ENCODE measurements at places on chromosomes 1 and 21. TPM values are rescaled to one million over a fixed set of nuclear protein-coding genes. Genes with fewer than 3 reads are reported as not detected.
A peak's percentile ranks its signal among the peaks of the same experiment; 100 is the strongest.

SLC9C2 gene
- not detected for polyA plus RNA-seq

CDKN2C gene
- 12.5 TPM for polyA plus RNA-seq

BGLAP gene
- polyA plus RNA-seq: 0.12 TPM

EFNA1 gene
- 1.1 TPM for polyA plus RNA-seq

CLCN6 gene
- 9.0 TPM for polyA plus RNA-seq

HAO2 gene
- not detected for polyA plus RNA-seq

TAL1 gene
- polyA plus RNA-seq: not detected

C8A gene
- not detected for polyA plus RNA-seq

- DNase-seq: no peak
Observed at GRCh38 chr1:180572760-180573159, 14.0 kb downstream of the OVAAL start.

DNA sequence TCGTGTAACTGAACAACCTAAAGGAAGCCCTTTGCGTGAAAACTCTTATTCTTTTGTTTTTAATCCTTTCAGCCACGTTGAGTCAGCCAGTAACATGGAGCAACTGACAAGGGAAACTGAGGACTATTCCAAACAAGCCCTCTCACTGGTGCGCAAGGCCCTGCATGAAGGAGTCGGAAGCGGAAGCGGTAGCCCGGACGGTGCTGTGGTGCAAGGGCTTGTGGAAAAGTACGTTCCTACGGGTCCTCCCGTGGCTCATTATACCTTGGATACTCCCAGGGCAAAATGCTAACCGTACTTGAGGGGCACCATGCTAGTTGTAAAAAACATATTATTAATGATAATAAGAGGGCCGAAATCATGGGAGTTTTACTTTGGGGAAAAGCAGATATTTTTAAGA is 49.4 kb downstream of the LAMC2 start:
- DNase-seq: no peak

DNA sequence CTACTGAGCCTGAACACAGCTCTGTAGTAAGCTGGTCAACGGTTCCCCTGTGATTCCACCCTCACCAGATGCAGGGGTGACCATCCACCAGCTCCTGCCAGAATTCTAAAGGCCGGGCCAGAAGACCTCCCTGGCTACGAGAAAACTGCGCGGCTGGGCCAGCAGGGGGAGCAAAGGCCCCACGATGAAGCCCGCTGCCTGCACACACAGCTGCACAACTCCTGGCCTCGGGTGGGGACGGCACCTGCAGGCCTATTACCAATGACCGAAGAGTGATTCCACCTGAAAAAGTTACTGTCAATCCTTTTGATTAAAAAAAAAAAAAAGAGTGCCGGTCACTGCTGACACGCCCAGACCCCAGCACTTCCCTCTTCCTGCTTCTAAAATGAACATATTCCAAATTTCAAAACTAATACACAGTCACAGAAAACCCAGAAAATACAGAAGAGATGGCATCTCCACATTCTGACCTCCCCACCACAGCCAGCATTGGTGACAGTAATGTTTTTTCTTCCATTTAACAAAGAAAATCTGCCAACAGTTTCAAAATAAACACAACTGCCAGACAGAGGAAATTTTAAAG is 49.8 kb upstream of the RIPK4 start:
- no peak for DNase-seq

DNA sequence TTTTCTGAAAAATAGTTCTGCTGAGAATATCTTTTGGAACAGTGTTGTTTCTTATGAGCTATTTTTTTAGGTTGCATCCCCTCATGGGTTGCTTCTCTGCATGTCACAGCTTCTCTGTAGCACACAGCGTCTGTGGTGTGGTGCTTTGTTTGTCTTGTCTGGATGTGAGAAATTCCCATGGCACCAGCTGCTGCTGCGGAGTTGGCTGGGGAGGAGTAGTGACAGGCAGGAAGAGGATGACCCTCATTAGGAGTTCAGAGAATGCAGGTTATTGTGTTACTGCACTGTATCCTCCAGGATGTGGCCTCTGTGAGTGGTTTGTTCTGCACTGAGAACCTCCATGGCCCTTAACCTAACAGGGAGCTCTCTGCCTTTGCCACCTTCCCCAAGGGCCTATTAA is 64.8 kb downstream of the TSEN15 start:
- DNase-seq: no peak

DNA sequence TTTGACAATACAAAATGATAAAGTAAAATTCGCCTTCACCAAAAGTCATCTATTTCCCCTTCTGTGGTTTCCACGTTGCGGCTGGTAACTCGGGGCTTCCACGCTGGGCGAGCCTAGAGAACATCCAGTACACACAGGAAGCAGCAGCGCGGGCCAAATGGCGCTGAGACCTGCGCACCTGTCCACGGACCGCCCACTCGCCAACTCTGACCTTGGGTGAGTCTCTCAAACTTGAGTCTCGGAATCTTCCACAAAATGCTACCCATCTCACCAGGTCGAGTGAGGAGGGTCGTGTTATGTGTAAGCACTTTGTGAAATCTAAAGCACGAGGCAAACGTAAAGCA is 820 bp upstream of the TTF2 start:
- no peak for DNase-seq

DNA sequence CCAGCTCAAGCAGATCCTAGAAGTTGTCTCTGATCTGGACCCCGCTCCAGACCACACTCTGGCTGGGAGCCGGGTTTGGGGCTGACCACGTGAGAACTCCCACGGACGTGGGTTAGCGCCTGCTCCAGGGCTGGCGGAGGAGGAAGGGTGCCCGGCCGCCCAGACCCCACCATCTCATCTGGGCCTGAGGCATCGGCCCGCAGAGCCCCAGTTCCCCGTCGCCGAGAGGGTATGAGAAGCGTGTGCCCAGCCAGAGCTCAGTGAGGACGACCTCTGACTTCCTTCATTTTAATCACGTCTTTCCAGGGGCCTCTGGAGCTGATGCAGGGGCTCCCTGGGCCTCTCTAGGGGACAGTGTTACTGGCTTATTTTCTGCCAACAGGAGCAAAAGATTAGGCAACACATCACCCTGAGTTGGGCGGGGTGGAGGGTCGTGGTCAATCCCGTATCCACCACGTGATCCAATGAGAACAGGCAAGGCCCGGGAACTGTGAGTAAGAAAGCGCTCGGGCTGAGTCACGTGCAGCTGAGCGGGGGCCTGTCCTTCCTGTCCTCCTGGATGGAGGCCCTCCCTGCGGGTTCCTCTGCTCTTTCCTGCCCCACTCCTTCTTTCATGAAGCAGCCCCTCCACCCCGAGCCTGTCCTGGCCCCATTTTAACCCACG is 81.1 kb downstream of the SIK1 start:
- DNase-seq: peak; percentile 44

GRCh38 chr1:175388285-175388684 is 195.7 kb upstream of the KIAA0040 start:
- DNase-seq: no peak
